ENCODE measurements at places on chromosomes 1 and 21. TPM values are rescaled to one million over a fixed set of nuclear protein-coding genes. Genes with fewer than 3 reads are reported as not detected.

Gene U2AF1
- total RNA-seq, result 43.3 TPM

Gene CNR2
- total RNA-seq, result not detected

Gene RNF186
- not detected for total RNA-seq

Gene SLC1A7
- total RNA-seq, result 1.6 TPM

Gene SMIM1
- total RNA-seq, result not detected

Gene CFAP45
- total RNA-seq, result not detected

Gene CCDC18
- 2.6 TPM for total RNA-seq

Gene CD34
- 38.9 TPM for total RNA-seq

Gene FAM72D
- not detected for total RNA-seq

All from gastroesophageal sphincter (tissue), 4 donors.